ENCODE measurements at places on chromosomes 6 and 20.

DNA sequence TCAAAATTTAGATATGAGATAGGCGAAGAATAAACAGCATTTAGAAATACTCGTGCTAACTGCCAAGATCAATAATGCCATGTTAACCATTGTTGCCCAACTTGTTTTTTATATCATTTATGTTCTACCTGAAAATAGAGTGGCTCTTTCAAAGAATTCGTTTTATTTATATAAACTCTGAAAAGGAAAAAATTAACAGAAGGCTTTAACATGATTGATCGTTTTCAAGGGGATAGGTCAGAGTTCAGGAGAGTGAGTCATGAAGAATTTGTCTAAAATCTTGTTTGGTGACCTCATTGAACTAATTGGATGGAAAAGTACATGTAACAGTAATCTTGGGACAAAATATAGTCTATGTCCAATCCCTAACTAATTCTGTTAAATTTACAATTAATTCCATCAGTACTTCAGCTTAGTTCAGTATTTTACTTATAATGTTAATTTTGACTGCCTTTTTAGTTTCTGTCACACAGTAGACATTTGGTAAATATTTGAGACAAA is 11.1 kb upstream of the ELOVL2 start:
- DNase-seq = no peak

DNA sequence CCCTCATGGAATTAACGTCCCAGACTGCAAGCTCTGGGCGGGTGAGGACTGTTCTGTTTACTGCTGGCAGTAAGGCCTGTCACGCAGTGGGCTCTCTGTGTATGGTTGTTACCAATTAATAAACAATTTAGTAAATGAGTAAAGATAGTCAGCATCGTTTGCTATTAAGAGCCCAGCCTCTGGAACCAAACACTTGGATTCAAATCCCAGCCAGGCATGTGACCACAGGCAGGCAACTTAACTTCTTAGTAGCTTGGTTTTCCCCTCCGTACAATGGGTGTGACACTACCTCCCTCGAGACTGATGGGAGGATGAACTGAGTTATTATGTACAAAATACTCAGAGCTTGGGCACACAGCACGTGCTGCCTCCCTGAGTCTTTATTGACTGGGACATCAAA is 137.7 kb upstream of the ARMC2 start:
- DNase-seq = no peak

- DNase-seq = no peak
Measured at GRCh38 chr20:25324412-25324811, 66.2 kb downstream of the ABHD12 start.

- DNase-seq = no peak
Measured at GRCh38 chr6:112234601-112235000, 19.8 kb downstream of the LAMA4 start.

All from fibroblast of the conjunctiva (primary cell).